ENCODE measurements at places on chromosomes 5 and 9.
A peak's percentile ranks its signal among the peaks of the same experiment; 100 is the strongest.

- no peak for DNase-seq
These were observed 71.6 kb downstream of the CFAP90 start for GRCh38 chr5:7779019-7780005.

- DNase-seq = no peak
These were observed 357.8 kb upstream of the ST8SIA4 start for GRCh38 chr5:101260857-101261256.

DNA sequence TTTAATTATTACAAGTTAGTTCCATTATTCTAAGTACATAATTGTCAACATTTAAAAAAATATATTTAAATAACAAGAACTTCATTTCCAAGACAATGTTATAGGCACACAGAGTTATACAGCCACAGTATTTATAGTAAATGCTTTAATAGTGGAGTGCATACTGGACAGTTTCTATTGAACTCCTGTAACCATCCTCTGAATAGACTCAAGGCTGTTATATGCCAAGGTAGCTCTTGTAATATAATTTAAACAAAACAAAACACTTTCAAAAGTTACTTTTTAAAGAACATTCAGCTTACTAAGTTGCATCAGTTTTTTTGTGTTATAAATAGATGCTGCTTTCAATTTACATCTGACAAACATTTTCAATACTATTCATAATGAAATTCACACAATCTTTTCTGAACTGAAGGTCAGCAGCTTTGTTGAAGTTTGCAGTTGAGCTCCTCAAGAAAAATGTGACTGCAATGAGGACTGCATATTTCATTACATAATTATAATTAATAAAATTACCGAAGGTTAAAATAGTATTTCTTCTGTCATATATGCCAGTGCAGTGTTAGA lies 549.9 kb upstream of the CYLC2 start:
- no peak for DNase-seq

DNA sequence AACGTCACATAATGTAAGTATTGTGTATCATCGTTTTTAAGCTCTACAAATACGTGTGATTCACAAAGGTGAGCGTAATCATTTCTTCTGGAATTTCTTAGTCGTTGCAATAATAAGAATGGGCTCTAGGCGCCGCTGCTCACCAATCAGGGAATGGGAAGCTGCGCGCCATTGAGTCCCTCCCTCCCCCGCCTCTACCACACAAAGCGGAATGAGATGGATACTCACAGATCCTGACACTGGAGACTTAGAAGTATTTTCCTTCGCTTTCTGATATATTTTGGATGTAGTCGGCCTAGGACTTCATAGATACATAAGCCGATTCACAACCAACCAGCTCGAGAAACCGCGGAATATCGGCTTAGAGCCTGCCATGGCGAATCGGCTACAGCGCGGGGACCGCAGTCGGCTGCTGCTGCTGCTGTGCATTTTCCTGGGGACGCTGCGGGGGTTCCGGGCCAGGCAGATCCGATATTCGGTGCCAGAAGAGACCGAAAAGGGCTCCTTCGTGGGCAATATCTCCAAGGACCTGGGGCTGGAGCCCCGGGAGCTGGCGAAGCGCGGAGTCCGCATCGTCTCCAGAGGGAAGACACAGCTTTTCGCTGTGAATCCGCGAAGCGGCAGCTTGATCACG lies at the start of gene PCDHGA11:
TSS of gene PCDHGA11 (plus strand) at position 197 of the 634 bp plus-strand sequence. CDS start at position 374, 177 bp downstream.
- no peak for DNase-seq

DNA sequence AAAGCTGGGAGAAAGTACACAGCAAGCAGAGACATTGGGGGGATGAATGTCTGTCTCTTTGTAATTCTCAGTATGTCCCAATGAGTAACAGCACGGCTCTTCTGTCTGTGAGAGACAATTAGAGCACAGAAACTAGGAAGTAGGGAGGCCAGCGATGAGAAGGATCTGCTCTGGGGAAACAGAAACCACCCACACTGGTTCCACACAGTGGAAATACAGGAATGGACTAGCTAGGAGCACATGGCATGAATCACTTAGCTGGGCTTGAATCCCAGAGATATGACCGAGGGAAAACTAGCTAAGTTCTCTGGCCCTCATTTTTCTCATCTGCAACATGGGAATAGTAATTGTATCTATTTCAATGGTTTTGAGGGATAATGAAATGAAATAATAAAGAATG lies 895.9 kb downstream of the TLE4 start:
- no peak for DNase-seq

DNA sequence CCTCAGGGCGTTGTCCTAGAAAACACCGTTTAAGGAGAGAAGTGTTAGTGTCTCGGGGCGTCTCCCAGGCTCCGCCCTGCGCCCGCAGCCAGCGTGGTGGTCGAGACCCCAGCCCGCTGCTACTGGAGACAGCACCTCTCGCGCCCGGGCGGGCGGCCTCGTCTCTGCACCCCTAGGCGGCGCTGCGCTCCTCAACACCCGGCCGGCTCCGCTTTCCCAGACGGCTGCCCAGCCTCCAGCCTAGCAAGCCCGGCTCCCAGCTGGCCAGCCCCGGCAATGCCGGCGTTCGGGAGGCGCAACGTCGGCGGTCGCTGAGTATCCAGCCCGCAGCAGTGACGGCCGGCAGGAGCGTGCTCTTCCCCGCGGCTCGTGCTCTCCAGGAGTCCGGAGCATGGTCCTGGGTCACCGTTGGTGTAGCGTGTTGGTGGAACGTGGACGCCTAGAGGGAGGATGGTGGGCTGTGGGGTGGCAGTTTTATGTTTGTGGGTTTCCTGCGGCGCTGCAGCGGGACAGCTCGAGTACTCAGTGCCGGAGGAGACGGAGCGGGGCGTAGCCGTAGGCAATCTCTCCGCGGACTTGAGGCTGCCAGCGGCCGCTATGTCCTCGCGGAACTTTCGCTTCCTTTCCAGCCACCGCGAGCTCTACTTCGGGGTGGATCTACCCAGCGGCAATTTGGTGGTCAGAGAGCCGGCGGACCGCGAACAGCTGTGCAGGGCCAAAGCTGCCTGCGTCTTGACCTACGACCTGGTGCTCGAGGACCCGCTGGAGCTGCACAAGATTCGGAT lies 536 bp downstream of the PCDHAC1 start:
- peak; percentile 72 for DNase-seq

GRCh38 chr5:40307920-40308319 lies 371.8 kb upstream of the PTGER4 start:
- no peak for DNase-seq

DNA sequence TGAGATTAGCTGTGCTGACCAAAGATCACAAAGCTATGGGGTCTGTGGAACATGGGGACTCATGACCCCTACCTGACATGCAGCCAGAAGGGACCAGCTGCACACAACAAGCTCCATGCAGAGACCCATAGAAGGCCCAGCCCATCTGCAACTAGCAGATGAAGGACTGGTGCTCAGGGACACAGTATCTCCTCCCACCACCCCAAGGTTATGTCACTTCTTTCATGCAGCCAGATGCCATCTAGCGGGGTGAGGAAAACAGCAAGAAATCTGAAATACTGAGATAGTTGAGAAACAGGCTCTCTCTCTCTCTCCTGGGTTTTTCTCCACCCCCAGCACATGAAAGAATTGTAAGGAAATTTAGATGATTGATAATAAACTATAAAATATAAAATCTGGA lies 161.3 kb upstream of the DAPK1 start:
- DNase-seq = peak; percentile 36

GRCh38 chr9:32430720-32431119 lies 46.3 kb downstream of the ACO1 start:
- DNase-seq = no peak

GRCh38 chr5:60960591-60960990 lies 15.6 kb downstream of the NDUFAF2 start:
- DNase-seq = no peak

- no peak for DNase-seq
These were observed 500.9 kb downstream of the ENC1 start for GRCh38 chr5:74139589-74139988.

DNA sequence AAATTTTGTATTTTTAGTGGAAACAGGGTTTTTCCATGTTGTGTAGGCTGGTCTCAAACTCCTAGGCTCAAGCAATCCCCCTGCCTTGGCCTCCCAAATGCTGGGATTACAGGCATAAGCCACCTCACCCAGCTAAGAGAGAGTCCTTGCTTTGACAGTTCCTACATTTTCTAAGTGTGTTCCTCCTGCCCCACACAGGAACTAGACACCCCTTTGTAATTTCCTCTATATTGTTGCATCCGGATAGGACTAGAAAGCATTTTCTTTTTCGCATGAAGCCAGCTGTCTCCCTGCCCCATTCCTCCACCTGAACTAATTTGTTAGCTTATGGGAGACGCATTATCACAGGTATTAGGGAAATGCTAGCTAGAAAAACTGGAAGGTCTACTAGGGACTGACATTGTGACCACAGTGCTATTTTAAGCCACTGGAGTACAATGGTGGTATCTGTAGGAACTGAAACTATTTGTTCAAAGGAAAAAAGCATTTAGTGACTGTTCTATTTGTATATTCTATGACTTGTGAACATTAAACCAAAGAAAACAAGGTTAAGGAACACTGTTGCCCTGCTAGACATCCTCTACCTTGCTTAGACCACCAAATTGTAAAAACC lies 214.1 kb downstream of the SMARCA2 start:
- DNase-seq = no peak

- no peak for DNase-seq
These were observed 15.9 kb upstream of the TEX10 start for GRCh38 chr9:100368672-100369071.

- no peak for DNase-seq
These were observed 12.5 kb downstream of the ARAP3 start for GRCh38 chr5:141669520-141669919.

DNA sequence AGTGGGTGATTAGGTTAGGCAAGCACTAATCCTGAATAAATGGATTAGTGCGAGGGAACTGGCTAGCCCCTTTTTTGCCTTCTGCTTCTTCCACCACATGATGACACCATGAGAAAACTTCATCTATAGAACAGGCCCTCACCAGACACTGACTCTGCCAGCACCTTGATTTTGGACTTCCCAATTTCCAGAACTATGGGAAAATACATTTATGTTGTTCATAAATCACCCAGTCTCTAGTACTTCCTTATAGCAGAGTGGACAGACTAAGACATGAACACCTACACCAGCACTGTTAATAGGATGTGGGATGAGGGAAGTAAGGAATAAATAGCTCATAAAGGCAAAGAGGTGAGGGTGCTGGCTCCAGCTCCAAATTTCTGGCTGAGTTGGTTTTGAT lies 1.4 kb downstream of the ZNF622 start:
- DNase-seq = no peak

DNA sequence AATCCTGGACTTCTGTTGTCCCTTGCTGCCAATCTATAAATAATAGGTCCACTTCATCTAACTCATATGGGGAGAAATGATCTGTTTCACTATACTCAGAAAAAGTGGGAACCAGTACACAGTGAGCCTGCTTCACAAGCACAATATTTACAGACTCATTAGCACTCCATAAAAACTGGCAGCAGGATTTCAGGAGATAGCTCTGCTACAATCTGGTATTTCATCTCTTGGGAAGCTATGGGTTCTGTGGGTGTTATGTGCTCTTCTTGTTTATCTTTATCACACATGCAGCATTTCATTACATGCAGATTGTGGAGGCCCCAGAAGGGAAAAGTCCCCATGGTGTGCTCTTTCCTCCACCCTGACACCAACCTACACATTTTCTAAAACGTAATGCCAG lies 33.2 kb downstream of the UGT3A2 start:
- no peak for DNase-seq

- DNase-seq = no peak
These were observed 70.4 kb upstream of the TMED7 start for GRCh38 chr5:115696141-115696650.

GRCh38 chr9:121883281-121884056 lies 209.6 kb downstream of the TTLL11 start:
- no peak for DNase-seq

DNA sequence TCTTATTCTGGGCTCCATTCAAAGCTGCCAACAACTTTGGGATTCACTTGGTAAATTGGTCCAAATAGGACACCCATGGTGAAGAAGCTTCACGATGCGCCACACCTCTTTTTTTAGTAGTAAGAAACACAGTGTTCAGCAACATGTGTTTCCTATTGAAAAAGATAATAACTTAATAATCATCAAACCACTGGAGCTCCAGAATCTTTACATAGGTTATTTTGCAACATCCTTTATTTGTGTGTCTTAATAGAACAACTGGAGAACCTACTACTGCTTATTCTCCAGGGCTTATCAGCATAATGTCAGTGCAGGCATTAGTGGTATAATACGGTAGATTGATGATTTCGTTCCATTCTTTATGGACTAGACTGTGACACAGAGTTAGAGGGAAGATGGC lies 63.3 kb upstream of the DAPK1 start:
- no peak for DNase-seq

DNA sequence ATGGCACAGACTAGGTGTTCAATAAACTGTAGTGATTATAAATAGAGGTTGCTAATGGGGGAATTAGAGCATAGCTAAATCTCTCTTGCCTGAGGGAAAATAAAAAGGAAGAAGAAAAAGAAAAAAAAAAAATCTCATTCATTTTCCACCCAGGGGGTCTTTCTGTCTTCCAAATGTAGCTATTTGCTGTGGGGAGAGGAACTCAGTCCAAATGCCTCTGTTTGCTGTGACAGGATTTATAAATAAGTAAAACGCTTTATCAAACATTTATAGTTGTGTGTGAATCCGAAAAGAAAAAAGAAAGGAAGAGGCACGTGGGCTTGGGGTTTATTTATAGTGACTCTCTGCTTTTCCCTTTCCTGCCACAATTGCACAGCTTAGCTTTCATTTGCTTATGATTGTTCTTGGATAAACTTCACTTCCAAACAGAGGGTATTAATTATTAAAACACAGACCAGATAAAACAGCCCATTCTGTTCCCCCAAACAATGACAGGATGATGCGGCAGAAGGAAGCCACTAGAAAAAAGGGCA lies 245.7 kb downstream of the ASTN2 start:
- no peak for DNase-seq

DNA sequence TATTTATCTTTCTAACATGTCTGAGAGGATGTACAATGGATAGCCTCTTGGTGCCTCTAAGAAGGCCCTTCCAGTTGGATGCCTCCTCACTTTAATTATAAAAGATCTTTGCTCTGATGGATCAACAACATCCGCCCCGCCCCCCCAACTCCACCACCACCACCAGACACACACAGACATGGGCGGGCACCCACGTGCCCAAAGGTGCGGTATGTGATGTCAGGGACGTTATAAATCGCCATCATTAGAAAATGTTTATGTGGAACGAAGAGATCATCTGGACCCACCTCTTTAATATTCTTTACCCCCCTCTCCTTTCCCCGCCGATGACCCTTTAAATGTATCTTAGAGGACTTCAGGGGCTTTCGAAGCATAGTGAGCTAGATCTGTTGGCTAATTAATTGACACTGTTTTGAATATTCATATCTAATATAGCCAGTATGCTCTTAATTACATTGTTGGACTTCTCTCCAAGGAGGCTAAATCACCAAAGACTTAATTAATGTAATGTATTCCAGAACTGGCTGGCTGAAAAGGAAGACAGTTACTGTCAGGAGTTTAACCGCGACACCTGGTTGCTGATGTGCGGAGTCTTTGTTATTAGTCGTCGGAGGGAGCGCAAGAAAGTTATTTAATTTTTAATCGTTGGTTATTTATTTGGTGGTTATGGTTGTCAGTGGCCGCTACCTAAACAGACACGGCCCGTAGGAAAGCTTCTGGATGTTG lies 6.1 kb upstream of the FOXB2 start:
- no peak for DNase-seq

- no peak for DNase-seq
These were observed 102.6 kb downstream of the PDZD2 start for GRCh38 chr5:31741496-31741895.

- peak; percentile 44 for DNase-seq
These were observed 65.2 kb upstream of the SLC25A51 start for GRCh38 chr9:37969130-37969529.

Measured in HuH-7 (cell line).